Fibroblast of pulmonary artery (primary cell): ENCODE measurements at places on chromosomes 6 and 20.

GRCh38 chr20:36266189-36266588 is 29.9 kb downstream of the AAR2 start:
- no peak for DNase-seq

- DNase-seq: no peak
Observed at GRCh38 chr6:143005816-143006215, 54.9 kb upstream of the AIG1 start.

- peak; percentile 67 for DNase-seq
Observed at GRCh38 chr20:36097337-36098151, 57.0 kb upstream of the EPB41L1 start.

- DNase-seq: no peak
Observed at GRCh38 chr6:158367816-158368215, 55.6 kb downstream of the TULP4 start.

- peak; percentile 8 for DNase-seq
Observed at GRCh38 chr6:140809694-140810101, 1323.0 kb upstream of the GJE1 start.

DNA sequence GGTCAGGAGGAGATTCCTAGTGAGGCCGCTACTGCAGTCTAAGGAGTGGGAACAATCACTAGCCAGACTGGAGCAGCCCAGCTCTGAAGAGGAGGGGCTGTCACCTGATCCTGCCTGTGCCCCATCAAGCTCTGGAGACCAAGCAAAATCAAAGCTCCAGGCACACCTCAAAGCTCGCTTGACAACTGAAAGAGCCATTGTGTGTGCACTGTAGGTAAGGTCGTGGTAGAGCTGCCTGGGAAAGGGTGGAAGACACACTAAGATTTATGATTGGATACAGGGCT is 58.2 kb downstream of the CSE1L start:
- no peak for DNase-seq

GRCh38 chr20:1463971-1464570 is 2.6 kb downstream of the NSFL1C start:
- DNase-seq: no peak

- no peak for DNase-seq
Observed at GRCh38 chr6:47593979-47594378, 104.4 kb upstream of the ADGRF4 start.

GRCh38 chr6:134546962-134547645 is 229.2 kb upstream of the SGK1 start:
- DNase-seq: no peak

DNA sequence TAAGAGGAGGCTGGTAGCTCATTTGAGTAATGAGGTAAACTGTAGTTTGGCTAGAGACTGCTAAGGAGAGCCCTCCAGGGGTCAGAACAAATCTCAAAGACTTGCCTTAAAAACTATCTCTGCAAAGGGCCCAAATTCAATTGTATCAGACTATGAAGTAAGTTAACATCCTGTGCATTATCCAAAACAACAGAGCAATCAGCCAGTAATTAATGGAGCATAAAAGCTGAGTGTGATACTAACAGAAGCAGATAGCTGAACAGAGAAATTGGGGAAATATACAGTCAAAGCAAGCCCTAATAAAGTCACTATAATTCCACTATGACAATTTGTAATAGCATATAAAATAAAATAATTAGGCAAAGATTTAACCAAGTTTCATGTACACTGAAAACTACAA is 45.8 kb upstream of the TNFRSF21 start:
- DNase-seq: no peak

- no peak for DNase-seq
Observed at GRCh38 chr20:16003310-16003709, 569.9 kb downstream of the KIF16B start.

DNA sequence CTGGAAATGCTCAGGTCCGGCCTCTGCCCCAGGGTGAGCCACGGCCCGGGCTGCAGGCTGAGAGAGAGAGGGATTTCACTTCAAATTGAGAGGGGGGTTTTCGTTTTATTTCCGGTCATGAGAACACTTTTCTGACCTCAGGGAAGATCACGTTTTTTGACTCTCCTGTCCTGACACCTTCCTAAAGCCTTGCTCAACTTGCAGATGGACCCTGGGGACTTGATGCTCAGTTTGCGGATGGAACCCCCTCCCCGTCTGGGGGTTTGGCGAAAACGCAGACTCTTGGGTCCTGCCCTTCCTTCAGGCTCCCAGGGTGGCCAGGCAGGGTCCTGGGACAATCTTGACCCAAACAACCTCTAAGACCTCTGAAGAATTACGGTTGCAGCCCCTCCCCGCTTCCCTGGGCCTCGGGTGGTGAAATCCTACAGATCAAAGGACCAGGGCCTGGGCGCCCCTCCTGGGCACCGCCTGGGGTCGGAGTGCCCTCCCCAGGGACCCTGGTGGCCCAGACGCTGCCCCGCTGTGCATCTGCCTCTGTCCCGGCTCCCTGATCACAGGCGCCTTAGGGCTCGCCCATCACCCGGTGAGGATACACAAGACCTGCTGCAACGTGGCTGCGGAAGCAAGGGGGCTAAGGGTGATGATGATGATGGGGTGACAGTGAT is 148.2 kb downstream of the ERMARD start:
- DNase-seq: no peak

GRCh38 chr20:6173481-6173880 is 50.7 kb upstream of the FERMT1 start:
- DNase-seq: no peak

GRCh38 chr6:108361312-108361932 is 66.6 kb downstream of the AFG1L start:
- DNase-seq: no peak

DNA sequence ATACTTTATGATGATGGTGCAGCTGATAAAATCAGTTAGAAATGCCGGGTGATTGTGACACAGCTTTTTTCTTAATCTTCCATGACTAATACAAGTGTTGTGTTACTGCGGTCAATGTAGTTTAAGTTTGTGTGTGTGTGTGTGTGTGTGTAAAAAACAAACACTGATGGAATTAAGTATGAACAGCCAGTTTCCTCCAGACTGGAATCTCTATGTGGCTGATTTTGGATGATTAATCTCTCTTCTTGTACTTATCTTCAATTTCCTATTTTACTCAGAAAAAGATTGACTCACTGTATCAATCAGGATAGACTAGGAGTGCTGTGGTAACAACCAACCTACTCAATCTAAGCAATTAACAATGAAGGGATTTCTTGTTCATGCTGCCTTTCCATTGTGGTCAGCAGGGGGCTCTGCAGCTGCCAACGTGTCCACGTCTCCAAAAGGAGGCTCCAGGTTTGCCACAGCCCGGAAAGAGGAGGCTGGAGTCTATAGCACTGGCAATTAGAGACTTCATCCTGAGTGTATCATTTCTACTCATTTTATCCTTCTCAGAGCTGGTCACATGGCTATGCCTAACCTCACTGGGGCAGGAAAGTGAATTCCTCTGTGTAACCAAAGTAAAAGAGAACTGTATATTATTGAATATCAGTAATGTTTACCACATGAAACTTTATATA is 107.7 kb downstream of the CD109 start:
- DNase-seq: peak; percentile 93

DNA sequence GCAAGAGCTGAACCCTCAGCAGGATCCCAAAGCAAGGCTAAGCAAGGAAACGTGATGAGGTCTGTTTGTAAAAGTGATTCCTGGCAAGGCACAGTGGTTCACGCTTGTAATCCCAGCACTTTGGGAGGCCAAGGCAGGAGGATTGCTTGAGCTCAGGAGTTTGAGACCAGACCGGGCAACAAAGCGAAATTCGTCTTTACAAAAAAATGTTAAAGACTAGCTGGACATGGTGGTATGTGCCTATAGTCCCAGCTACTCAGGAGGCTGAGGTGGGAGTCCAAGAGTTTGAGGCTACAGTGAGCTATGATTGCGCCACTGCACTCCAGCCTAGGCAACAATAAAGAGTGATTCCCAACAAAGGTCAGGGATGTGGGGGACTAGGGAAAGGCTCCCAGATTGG is 4.1 kb upstream of the XKR7 start:
- DNase-seq: no peak

DNA sequence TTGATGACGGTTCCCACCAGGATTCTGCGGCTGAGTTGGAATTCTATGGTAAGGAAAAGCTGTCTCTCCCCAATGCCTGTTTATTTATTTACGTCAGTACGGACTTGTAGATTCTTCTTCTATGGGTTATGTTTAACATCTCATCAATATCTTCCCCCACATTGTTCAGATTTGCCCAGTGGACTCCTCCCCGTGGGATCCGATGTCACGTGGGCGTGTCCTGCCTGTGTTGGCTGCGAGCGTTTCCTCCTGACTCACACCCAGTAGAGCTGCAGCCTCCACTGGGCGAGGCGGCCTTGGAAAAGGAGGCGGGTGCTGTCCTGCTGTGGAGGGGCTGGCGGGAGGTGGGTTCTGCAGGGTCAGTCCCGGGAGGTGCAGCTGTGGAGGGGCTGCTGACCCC is 46.8 kb upstream of the SLCO4A1 start:
- peak; percentile 49 for DNase-seq

GRCh38 chr6:16274885-16275589 is 36.6 kb downstream of the GMPR start:
- no peak for DNase-seq

DNA sequence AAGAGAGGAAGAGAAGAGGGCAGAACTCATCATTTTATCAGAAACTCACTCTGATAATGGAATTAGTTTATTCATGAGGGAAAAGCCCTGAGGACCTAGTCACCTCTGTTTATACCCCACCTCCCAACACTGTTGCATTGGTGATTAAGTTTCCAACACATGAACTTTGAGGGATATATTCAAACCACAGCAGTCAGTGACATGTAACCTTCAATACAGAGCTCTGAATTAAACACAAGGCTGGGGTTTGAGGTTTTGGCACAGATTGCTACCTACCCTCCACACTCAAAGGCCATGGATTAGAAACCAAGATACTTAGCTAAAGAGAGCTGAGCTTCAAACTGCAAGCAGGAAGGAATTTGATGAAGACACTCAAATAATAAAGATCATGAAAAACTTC is 48.5 kb upstream of the MOCS1 start:
- no peak for DNase-seq

- peak; percentile 80 for DNase-seq
Observed at GRCh38 chr6:14270925-14271788, 153.6 kb downstream of the CD83 start.

DNA sequence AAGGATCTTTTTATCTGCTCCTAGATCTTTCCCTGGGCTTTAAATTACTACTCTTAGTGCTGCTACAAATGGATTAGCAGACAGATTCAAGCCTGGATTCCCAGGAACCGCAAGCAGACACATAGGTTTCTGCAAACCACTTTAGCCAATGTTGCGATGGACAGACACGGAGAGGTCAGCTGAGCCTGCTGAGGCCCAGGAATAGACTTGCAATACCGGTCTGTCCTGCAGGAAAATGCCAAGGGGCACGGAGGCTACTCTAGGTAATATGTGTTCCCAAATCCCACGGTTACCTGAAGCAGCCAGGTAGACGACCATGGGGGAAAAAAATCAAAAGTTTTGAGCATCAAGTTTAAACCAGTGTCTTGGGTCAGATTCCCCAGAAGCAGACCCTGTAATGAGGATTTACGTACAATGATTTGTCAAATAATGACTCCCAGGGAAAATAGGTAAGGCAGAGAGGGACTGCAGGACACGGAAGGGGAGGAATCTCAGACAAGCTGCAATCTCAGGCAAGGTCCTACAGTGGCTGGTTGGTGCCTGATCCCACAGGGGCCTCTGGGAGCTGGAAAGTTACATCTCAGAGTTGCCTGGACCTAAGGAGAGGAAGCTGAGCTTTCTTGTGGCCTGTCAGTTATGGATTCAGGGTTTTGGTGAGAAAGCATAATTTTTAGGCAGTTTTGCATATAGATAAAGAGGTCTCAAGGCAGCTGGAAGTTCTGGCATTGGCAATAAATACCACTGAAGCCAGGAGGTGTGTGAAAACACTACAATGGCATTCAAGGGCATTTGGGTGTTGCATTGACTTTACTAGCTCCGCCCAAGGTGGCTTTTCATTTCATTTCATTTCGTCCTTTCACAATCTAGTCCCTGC is 12.5 kb downstream of the OTOR start:
- no peak for DNase-seq

GRCh38 chr6:118200160-118200559 is 293.1 kb downstream of the SLC35F1 start:
- DNase-seq: no peak

- DNase-seq: no peak
Observed at GRCh38 chr20:51309128-51309527, 233.4 kb downstream of the NFATC2 start.

DNA sequence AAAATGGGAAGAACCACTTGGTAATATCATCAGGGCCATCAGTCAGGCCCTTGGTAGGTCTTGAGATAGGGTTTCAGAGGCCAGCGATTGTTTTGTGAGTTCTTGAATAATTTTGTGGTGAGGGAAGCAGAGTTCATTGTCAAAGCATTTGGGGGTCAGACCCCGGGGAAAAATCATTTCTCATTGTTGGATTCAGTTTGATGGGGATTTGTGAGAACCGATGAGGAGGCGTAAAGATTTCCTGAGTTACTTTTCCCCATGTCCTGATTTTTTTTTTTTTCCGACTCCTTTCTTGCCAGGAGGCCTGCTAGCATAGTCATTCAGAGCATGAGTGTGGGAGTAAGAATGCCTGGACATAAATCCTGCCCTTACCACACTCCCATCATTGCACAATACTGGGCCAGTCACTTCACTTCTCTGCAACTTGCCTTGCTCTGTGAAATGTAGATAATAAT is 60.3 kb downstream of the TSHZ2 start:
- peak; percentile 94 for DNase-seq

DNA sequence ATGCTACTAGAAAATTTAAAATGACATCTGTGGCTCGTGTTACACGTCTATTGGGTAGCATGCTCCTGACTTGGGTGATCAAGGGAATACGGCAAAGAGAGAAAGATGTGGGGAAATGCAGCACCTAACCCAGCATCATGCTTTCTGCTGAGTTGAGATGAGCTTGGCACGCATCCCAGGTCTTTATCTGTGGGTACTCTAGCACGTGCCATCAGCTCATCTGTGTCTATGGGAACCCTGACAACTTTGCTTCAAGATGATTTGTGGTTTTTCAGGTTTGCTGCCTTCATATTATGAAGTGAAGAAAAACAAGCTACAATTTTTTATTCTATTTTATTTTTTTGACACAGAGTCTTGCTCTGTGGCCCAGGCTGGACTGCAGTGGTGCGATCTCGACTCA is 21.0 kb downstream of the RNASET2 start:
- DNase-seq: no peak

DNA sequence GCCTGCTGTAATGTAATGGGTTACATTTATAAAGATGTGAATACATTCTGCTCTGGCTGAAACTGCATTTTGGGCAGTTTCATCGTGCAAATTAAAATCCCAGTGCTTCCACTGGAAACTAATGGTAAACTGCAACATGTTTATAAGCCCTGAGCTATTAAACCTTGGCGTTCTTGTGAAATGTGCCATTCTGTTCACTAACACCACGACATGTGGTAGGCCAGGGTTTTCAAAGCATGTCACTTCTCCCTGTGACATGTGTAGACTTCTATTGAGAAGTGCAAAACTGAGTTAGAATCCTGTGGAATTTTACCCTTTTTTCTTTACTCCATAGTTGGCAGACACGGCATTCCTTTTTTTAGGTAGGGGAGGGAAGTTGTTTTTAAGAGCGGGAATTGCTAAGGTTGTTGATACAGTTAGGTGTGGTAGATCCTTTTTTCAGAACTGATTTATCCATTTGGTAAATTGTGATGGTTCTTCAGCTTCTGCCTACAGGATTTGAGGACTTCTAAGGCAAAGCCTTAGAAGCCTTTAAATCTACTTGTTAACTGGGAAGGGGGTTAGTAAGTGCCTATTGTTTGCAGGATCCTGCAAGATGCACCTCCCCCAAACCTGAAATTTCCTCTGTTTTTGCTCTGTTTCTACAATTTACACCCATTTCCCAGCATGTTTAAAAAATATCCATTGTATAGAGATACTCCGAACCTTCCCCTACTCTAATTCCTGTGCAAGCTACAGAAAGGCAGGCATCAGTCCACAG is 4.2 kb downstream of the SASH1 start:
- DNase-seq: no peak

- no peak for DNase-seq
Observed at GRCh38 chr6:46080111-46080510, 49.7 kb upstream of the ENPP4 start.
